ENCODE measurements at places on chromosomes 6 and 20.
A peak's percentile ranks its signal among the peaks of the same experiment; 100 is the strongest.

DNA sequence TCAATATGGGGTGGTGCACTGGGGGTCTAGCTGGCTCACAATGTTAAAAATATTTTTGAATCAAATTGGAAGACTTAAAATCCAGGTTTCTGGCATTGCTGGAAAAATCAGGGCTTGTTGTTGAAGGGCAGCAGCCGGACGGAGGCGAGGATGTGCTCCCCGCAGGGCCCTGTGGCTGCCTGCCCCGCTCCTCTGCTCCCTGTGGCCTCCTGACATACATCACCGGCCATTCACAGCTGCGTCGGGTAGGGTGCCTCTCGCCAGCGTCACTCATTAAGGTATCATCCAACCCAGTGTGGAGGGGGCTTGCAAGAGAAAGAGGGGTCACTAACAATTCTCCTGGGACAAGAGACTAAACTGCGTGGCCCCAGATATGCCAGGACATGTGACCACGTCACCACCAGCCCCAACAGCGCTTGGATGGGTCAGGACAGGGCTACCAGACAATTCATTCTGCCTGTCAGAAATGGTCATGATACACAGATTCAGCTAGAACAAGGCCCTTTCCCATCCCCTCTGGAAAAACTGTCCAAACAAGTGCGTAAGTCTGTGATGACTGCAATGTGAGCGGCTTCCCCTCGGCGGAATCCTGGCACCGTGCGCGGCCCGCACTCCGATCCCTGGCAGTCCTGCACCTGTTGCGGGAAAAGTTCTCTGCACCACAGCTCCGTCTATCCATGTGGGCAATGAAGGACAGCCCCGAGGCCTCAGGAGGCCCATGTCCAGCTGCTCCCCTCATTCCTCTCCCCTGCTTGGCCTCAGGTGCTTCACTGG is 12.0 kb downstream of the GATA5 start:
- no peak for DNase-seq

DNA sequence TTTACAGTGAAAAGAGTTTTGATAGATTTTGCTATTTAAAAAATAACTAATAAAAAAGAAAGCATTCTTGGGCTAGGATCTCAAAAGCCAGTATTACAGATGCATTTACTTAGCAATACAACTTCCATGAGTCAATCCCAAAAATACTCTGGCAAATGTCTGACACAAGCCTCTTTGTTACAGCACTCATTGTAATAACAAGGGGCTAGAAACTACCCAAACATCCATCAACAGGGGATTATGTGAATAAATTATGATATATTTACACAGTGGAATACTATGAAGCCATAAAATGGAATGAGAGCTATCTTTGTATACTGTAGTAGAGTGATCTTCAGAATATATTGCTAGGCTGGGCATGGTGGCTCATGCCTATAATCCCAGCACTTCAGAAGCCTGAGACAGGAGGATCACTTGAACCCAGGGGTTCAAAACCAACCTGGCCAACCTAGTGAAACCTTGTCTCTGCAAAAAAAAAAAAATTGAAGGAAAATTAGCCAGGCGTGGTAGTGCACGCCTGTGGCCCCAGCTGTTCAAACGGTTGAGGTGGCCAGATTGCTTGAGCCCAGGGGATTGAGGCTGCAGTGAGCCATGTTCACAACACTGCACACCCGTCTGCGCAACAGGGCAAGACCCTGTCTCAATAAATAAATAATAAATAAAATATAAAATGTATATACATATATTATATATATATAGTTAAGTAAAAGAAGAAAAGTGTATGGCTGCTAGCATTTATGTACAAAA is 34.7 kb upstream of the TOP1 start:
- DNase-seq, result no peak

DNA sequence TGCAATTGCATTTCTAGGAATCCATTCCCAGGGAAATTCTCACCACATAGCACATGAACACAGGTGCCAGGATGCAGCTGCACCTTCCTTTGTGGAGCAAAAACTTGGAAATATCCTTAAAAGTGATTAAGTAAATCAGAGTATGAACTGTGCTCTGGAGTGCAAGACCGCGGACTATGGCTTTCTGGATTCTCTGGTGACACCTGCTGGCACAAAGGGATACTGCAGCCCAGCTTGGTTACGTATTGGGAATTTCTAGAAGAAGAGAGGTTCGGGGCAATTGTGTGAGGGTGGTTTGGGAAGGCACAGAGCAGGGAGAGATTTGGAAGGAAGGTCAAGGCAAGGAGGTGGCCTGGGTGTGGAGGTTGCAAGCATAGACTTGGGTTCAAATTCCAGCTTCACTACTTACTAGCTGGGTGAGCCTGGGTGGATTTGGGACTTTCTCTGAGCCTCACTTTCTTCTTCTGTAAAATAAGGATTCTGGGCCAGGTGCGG is 15.9 kb upstream of the PEDS1 start:
- DNase-seq, result peak; percentile 94

DNA sequence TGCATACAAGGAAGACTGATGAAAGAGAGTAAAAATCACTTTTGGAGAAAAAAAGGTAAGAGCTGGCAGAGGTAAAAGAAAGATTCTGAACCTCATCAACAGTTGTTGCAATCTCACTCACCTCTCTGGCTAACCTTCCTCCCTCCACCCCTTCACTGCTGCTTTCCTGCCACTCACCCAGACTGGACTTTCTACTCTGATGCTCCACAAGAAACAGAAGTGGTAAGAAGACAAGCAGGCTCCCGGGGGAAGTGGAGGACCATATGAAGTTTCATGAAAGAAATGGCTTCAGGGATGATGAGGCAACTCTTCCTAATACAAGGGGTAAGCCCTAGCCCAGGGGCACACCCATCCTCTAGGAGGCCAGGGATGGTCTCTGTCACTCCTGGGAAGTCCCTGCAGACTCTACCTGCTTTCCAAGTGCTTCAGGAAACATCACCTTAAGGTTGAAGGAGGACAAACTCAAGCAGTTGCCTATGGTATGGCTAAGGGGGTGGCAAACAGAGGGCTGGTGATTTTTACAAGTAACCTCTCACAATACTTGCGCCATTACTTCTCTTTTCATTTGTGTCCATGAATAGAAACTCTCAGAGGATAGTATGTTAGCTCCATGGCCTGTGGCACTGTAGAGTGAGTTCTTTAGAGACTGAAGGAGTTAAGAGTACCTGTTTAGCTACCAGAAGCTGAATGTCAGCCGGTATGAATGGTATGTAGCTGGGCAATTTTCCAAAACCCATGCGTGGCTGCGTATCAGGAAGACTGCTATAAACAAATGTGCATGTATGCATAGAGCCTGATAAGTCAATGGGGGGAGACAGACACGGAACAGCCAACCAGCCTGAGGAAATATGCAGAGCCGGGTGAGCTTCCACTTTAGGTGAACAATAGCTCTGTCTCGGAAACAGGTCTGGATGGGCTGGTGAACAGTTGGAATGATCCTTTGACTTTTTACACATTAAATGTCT is 112.0 kb downstream of the BACH2 start:
- DNase-seq, result no peak

DNA sequence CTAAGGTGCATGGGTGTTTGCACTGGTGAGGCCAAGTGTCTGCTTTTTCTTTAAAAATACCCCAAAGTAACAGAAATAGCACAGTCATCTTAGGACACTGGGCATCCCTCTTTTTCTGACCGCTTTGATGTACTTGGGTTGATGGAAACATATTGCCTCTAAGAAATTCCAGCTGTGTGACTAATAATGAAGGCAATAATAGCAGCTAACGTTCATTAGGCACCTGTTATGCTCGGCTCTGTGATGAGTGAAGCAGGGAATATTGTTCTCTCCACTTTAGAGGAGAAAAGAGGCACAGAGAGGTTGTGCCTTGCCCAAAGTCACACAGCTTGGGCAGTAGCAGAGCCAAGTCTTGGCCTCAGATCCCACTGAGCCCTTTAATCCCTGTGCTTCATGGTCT is 100.7 kb downstream of the F13A1 start:
- no peak for DNase-seq

DNA sequence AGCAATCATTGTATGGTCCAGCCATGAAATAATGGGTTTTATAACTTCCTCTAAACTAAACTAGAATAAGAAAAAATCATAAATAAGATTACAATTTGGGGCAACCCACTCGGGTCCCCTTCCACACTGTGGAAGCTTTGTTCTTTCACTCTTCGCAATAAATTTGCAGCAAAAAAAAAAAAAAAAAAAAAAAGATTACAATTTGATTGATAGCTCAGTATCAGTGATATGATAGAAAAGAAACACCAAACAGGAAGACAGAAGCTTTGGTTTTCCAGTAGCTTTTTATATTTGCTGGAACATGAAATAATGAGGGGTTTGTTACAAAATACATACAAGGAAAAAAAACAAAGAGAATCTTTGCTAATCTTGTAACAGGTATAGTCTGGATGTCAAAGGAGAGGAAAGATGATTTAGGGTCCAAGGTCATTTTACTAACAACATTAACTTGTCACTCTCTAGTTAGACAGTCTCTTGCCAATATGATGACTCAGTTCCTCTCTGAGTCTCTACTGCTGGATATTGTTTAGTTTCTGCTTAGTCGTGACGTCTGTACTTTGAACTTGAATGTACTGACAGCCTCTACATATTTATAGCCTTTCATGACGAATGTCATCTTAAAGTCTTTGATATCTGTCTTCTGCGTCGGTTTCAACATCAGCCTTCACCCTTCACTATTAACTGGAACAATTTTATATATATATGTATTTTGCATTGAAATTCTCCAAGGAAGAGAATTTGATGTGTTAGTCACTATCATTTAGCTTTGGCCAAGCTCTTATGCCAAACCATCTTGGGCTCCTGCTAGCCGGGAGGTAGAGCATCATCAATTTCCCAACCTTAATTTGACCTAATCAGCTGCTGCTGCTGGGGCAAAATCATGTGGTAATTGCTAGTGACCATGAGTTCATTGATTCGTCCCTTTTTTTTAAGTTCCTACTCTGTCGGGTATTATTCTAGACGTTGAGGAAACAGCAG is 213.1 kb upstream of the STXBP5 start:
- DNase-seq, result no peak

DNA sequence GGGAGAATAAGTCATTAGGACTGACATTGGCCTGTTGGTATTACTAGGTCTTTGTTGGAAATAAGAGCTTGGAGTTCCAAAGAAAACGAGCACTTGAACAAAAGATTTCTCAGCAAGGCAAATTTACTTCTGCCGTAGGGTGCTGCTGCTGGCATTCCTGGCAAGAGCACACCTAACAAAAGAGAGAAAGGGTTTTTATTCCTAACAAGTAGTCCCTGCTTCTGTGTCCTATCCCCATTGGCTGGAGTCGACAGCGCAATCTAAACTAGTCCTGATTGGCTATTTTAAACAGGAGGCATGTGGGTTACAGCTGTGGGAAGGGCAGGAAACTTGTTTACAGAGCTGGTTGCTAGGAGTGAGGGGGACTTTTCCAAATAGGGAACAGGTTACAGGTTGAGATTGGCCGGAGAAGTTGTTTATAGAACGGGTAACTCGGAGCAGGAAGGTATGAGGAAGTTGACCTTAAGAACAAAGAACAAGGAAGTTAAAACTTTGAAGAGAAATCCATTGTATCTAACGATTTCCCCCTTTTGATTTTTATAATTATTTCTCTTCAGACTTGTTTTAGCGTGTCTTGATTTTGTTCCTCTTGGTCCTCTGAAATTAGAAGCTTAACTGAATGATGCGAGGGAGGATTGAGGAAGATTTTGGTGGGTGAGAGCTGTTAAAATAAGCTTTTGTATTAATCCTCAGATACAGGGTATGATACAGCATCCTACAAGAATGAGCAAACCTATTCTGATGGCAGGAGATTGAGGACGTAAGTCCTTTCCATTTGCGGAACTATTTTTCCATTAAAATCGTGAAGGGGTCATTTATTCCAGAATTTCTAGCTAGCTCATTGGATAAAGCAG is 3.4 kb upstream of the ZNFX1 start:
- peak; percentile 44 for DNase-seq

- DNase-seq, result no peak
These were observed 602 bp downstream of the TGM6 start for GRCh38 chr20:2381303-2381702.

GRCh38 chr6:2950713-2951112 is 20.7 kb downstream of the SERPINB6 start:
- DNase-seq, result peak; percentile 14

DNA sequence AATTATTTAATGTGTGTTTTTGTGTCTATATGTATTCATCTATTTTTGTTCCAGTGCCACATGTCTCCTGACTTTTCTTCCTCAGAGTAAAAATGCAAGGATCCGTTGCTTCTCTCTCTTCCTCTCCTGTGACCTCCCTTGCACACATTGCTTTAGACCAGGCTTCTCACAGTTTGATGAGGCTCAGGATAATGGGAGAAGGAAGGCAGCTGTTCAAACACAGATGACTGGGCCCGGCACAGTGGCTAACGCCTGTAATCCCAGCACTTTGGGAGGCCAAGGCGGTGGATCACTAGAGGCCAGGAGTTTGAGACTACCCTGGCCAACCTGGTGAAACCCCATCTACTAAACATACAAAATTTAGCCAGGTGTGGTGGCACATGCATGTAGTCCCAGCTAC is 241.9 kb downstream of the SAMD5 start:
- DNase-seq, result no peak

- DNase-seq, result peak; percentile 81
These were observed 447 bp downstream of the MCM3 start for GRCh38 chr6:52284131-52284459.

DNA sequence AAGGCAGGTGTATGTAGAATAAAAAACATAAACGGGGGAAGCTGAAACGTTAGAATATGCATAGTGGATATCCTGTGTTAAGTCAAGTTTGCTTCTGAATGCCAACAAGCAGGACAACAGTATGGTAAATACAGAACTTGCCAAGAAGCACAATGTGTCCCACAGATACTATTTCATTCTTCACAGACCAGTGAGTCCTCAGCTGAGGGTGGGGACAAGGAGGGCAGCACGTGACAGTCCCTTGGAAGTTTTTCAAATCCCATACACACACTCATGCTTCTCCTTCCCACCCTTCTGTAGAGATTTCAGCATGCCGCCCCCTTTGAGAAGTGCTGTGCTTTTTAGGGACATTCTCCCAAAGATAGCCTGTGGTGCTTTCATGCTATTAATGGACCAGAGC is 268.5 kb upstream of the ECI2 start:
- no peak for DNase-seq

DNA sequence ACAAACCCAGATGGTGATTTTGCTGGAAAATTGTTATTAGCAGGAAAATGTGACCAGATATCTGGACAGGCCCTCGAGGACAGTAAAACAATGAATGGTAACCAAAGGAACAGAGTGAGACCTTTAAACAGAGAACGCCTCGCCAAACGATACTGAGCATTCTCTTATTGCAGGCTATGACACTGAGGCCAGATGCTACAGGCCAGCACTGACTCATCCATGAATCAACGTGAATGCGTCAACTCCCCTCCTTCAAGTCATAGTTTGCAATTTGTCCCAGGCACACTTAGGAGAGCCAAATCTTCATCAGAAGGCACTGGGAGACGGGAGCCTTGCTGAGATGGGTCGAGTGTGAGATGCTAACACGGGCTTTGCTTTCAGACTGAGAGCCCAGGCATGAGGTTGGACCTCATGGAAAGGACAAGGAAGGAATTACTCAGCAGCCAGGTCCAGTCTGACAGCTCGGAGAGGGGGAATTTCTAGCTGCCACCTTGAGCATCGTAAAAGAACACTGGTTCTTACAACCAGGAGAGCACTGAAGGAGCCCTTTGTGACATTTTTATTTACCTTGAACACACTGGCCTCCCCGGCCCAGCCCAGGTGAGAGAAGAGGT is 60.7 kb downstream of the BMP7 start:
- DNase-seq, result no peak

GRCh38 chr20:62156592-62157386 is 13.2 kb downstream of the SS18L1 start:
- peak; percentile 86 for DNase-seq
